ENCODE measurements at places on chromosomes 4 and X. TPM values are rescaled to one million over a fixed set of nuclear protein-coding genes. Genes with fewer than 3 reads are reported as not detected.

- H3K4me1 ChIP-seq = peaks cover 36% of the 10 kb centered on the region
- H3K27me3 ChIP-seq = no peaks in the 10 kb centered on the region
- no peak overlapping the region for H3K27ac ChIP-seq
- DNase-seq = no peak
These were observed 111.2 kb downstream of the ELOVL6 start for GRCh38 chr4:110087070-110087708.

DNA sequence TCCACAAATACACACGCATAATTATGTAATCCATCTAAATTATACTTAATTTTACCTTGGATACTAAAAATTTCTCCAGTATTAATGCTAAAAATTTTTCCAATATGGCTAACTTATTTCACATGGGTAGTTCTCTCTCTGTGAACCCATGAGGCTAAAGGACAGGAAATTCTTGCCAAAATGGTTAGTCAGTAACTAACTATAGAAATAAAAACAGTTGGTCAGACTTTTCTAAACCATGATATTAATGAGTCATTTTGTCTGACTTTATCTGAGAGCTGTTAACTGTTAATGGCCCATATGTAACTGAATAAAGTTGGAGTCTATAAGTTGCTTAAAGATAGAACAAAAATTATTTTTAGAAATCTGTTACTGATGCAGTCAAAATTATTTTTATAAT lies 549.4 kb downstream of the TLL1 start:
- no peaks in the 10 kb centered on the region for H3K27me3 ChIP-seq
- H3K4me3 ChIP-seq = no peak overlapping the region
- no peak for DNase-seq
- no peaks in the 10 kb centered on the region for H3K4me1 ChIP-seq
- no peaks in the 10 kb centered on the region for H3K36me3 ChIP-seq
- no peak overlapping the region for H3K27ac ChIP-seq

- no peaks in the 10 kb centered on the region for H3K4me1 ChIP-seq
- no peaks in the 10 kb centered on the region for H3K36me3 ChIP-seq
- no peak overlapping the region for H3K4me3 ChIP-seq
- H3K27me3 ChIP-seq = no peaks in the 10 kb centered on the region
- no peak overlapping the region for H3K27ac ChIP-seq
- no peak for DNase-seq
These were observed 277.3 kb upstream of the TRPC5 start for GRCh38 chrX:112359906-112360305.

GRCh38 chr4:140042634-140043033 lies 111.3 kb downstream of the MAML3 start:
- no peak overlapping the region for H3K4me3 ChIP-seq
- DNase-seq = no peak
- H3K36me3 ChIP-seq = no peaks in the 10 kb centered on the region
- H3K4me1 ChIP-seq = peaks cover 40% of the 10 kb centered on the region
- no peaks in the 10 kb centered on the region for H3K27me3 ChIP-seq
- H3K27ac ChIP-seq = no peak overlapping the region

Gene PASD1
- total RNA-seq = not detected

GRCh38 chrX:123698979-123699520 lies 33.8 kb downstream of the THOC2 start:
- no peaks in the 10 kb centered on the region for H3K27me3 ChIP-seq
- no peak overlapping the region for H3K4me3 ChIP-seq
- no peak for DNase-seq

Gene ASB12
- total RNA-seq = not detected

GRCh38 chr4:141702472-141703182 lies 66.2 kb downstream of the IL15 start:
- H3K4me3 ChIP-seq = no peak overlapping the region
- peak; percentile 13 for DNase-seq
- no peaks in the 10 kb centered on the region for H3K36me3 ChIP-seq

Gene USP17L24
- not detected for total RNA-seq

DNA sequence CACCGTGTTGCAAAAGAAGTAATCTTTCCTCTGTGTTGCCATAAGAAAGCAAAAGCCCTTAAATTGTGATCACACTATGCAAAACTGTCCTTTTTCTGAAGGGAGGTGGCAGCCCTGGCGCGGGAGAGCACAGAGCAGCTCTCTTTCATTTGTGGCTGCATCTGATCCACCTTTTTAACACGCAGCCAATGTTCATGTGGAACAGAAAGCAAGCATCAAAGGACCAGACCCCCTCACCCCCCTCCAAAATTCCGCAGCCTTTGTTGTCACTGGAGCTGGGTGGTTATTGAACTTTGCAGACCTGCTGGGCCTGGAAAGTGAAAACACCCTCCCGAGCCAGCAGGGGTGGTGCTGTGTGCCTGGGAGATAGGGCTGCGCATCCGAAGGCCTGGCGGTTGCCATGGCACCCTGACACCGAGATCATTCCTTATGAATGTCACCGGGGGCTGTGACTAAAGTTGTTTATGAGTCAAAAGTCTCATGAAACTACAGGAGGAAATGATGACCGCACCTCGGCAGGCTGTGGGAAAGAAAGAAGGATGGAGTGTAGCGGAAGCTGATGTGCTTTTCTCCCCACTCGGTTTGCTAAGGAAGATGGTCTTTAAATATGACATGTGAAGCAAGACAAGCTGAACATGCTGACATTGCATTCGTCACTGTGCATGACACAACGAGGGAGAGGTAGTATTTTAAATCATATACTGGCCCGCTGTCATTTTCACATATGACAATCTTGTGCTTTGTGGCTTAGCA lies 367.4 kb downstream of the UNC5C start:
- no peak for DNase-seq
- H3K4me1 ChIP-seq = no peaks in the 10 kb centered on the region

Gene SFRP2
- total RNA-seq = not detected

Gene NEUROG2
- total RNA-seq = not detected

Gene SPACA5
- total RNA-seq = not detected

Gene CSN1S1
- not detected for total RNA-seq

Gene HOPX
- not detected for total RNA-seq

GRCh38 chr4:184824081-184824775 lies 1.5 kb downstream of the ACSL1 start:
- H3K36me3 ChIP-seq = peaks cover 19% of the 10 kb centered on the region
- no peaks in the 10 kb centered on the region for H3K27me3 ChIP-seq
- no peak overlapping the region for H3K27ac ChIP-seq
- no peak for DNase-seq

Data from Calu3 (cell line).